Right cardiac atrium (tissue), 5 donors: ENCODE measurements at places on chromosomes 6 and 20. TPM values are rescaled to one million over a fixed set of nuclear protein-coding genes. Genes with fewer than 3 reads are reported as not detected.

The LINC00237 gene
- not detected for polyA plus RNA-seq

The MKKS gene
- polyA plus RNA-seq: 20.0 TPM

The TPMT gene
- polyA plus RNA-seq: 18.1 TPM

The DEFB132 gene
- polyA plus RNA-seq: not detected

The DEFB127 gene
- not detected for polyA plus RNA-seq

The ACSS1 gene
- 29.3 TPM for polyA plus RNA-seq

The MDFI gene
- polyA plus RNA-seq: 4.9 TPM

The VNN1 gene
- polyA plus RNA-seq: 0.29 TPM

The STMND1 gene
- polyA plus RNA-seq: not detected
